Brain microvascular endothelial cell (primary cell): ENCODE measurements at places on chromosomes 12 and 14.

DNA sequence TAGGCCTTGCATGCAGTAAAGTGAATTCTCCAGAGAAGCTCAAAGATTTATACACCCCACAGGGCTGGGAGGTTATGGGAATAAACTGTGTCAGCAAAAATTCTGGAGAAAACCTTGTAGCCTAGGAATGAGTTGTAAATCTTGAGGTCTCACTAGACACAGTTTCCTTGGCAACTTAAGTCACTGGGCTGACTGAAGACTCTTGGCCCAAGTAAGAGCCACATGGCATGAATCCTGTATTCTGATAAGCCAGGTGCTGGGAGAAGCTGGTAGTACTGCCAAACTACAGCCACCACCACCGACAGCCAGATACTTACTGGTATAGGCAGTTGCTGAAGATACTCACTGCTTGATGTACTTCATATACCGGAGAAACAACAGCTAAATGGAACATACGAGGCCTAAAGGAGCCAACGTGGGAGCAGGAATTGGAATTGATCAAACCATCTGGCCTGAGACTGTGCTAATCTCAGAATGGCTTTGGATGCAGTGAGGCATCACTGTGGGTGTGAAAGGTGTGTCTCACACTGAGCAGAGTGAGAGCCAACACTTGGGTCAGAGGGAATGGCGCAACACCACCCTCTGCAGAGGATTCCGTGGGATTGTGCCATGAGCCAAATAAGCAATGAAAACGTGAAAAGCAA lies 102.8 kb upstream of the TMCC3 start:
- DNase-seq, result no peak

DNA sequence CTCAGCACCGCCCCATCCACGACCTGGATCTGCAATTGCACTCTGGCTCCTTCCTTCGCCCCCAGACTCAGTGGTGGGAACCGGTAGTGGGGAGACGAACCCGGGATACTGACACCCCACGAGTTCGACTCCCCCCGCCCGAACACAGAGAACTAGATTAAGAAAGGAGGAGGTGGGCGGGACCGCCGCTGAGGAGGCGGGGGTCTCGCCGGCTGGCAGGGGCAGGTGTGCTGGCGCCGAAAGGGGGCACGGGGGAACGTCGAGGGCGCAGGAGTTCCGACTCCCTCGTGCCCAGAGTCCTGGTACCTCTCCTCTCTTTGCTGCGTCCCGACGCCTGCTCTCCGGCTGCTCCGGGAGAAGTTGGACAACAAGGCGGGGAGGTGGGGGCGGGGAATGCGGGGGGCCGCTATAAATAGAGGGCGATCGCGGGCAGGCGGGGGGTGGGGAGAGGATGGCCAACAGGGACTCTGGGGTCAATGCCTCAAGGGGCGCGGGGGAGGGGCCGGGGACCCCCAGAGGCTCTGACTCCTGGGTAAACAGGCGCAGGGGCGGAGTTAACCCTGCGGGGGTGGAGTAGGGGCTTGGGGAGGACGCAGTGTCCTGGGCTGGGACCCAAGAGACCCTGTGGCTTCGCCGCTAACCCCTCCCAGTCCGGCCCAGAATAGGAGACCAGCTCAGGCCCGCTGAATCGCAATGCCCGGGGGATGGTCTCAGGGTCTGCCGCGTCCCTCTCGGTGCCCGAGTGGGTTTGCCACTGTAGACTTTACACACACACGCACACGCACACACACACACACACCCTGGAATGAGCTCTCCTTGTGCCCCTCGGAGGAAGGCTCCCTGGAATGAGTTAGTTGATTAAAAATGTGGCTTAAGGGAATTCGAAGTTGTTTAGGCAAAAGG lies 761 bp upstream of the NDRG2 start:
- no peak for DNase-seq

GRCh38 chr14:71115821-71116567 lies 208.7 kb downstream of the PCNX1 start:
- DNase-seq, result no peak

DNA sequence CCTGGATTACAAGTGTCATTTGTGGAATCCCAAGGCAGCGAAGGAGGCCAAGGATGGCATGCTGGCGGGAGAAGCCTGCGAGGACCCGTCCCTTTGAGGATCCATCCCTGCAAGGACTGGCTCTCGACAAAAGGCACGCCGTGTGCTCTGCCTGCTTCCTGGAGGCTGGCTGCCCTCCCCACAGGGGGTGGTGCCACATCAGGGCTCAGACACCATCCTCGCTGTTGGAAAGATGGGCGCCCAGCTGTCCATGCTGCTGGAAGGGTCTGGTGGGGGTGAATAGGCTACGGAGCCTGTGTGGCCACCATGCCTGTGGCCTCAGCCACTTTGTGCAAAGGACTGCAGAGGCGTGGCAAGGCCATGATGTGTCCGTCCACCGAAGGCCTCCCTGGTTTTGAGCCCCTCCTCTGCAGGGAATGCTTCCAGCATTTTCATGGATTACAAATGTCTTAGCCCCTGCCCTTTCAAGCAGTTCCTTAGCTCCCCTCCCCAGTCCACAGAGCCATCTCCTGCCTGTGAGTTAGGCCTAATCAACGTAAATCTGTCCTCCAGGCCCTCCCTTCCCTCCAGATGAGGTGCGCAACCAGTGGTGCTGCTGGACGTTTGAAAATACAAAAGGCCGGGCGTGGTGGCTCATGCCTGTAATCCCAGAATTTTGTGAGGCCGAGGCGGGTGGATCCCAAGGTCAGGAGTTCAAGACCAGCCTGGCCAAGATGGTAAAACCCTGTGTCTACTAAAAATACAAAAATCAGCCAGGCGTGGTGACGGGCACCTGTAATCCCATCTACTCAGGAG lies 22.1 kb downstream of the ZBTB42 start:
- DNase-seq, result no peak

- peak; percentile 56 for DNase-seq
Measured at GRCh38 chr12:79527473-79527872, 163.3 kb downstream of the PAWR start.

DNA sequence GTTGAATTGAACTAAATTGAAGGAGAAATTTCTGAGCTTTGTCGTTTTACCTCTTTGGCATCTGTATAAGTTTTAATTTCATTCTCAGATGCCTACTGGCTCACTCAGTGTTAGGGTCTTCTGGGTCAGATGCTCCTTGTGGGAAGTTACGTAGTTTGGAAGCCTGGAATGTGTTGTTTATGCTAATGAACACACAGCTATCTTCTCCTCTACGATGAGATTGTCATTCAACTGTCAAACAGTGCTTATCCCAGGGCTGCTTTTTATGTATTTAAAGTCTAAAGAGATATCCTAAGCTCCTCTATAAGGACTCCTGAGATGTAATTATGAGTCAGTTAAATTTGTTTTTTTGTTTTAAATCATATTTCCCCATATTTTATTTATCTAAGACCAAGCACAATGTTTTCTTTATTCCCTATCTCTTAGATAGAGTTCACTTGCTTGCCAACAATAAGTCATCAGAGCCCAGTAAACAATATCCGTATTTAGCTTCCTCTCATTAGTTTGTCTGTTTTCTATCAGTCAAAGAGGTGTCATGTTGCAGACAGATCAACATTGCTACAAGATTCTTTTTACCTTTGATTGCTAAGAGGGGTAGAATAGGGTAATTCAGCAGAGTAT lies 368.0 kb upstream of the PDE3A start:
- no peak for DNase-seq

- no peak for DNase-seq
Measured at GRCh38 chr12:80708975-80709328, 1.5 kb downstream of the MYF6 start.

DNA sequence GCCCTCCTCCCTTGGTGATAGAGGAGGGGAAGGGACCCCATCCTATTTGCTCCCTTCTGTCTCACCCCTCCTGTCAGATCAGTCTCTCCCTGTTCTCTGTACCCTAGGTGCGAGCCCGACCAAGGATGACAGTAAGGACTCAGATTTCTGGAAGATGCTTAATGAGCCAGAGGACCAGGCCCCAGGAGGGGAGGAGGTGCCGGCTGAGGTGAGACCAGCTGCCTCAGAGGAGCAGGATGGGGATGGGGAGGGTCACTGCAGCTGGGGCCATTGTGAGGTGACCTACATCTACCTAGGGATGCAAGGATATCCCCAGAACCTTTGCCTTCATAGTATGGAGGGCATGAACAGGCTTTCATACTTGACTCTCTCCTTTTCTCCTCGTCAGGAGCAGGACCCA lies 22.2 kb downstream of the AGAP2 start:
- DNase-seq, result no peak

GRCh38 chr14:70884595-70885342 lies 22.5 kb upstream of the PCNX1 start:
- DNase-seq, result no peak
